GM04503 (cell line): ENCODE measurements at places on chromosomes 6 and 20.

DNA sequence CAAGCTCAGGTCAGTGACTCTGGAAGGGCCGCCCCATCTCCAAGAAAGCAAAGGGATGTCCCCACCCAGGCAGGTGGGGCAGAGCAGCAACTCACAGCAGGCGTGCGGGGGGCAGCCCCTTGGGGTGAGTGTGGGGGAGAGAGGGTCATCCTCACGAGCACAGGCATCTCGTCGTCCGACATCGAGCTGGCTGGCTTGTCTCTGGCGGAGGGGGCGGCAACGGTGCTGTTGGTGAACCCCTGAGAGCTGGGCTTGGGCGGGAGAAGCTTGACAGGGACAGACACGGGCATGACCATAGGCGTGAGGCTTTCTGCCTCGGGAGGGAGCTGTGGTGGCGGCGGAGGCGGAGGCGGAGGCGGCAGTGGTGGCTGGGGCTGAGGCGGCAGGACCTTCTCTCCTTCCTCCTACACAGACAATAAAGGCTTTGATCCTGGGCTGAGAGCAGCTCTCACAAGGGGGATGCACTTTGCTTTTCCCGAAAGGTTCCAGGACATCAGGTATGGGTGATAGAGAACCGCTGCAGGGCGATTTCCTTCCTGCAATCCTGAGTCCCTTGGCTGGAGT is 45.6 kb upstream of the MRPS10 start:
- no peak for DNase-seq

DNA sequence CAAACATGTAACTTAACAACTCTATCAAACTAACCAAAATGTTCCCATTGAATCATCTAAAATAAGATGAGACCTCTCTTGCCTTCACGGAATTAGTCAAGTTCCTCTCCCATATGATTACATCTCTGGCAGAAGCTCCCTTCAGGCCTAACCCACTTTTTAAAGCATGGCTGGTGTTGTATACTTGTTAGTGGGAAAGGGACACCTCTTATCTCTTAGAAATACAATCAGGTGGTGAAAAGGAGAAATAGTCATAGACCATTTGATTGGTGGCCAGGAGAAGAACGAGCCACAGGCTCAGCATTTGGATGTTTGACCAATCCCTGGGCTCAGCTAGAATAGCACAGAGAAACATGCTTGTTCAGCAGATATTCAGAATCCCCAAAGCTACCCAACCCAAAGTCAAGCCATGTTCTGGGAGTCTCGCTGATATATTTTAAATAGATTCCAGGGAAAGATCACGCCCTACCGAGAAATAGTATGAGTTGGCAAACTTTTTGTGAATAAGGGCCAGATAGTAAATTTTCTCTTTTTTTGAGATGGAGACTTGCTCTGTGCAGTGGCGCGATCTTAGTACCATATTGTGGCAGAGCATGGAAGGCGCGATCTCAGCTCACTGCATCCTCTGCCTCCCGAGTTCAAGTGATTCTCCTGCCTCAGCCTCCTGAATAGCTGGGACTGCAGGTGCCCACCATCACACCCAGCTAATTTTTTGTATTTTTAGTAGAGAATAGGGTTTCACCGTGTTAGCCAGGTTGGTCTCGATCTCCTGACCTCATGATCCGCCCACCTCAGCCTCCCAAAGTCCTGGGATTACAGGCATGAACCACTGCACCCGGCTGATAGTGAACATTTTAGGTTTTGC is 126.3 kb upstream of the MYLIP start:
- no peak for DNase-seq

- no peak for DNase-seq
Measured at GRCh38 chr20:53002786-53003185, 30.6 kb downstream of the TSHZ2 start.

DNA sequence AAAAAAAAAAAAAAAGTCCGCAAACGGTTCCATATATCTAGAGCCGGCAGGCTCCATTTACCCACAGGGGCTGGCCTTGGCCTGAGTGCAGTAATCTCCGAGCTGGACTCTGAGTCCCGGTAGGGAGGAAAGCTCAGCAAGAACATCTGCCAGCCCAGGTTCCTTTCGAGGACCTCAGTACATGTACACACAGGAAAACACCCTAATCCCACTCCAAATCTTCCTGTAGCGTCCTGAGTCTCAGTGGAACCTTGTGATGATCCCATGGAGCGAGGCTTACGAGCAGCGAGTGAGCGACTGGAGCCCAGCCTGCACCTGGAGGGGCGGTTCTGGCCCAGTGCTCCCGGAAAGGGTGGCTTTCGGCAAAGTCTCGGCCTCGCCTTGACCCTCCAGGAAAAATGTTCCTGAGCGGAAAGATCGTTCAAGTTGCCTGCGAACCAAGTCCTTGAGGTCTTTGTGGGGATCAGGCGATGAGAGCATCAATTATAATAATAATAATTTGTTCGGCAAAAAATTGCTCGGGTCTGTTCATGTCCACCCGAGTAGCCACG is 32.1 kb downstream of the PRSS16 start:
- no peak for DNase-seq

DNA sequence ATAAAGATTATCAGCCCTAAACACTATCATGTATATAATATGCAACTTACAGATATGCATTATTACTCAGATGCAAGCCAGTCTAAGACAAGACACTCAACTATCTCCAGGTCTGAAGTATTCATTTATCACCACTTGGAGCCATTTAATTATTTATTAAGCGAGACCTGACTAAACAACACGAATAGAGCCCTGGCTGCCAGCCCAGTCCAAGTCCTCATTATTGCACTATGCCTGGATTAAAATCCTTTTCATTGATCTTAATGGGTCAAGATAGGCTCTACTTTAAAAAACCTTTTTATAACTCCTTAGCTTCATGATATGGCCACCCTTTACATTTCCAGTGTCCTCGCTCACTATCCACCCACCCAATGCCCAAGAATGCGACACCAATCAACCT is 183.1 kb upstream of the MARCKS start:
- no peak for DNase-seq

- DNase-seq: no peak
Measured at GRCh38 chr20:53994088-53994487, 76.3 kb downstream of the BCAS1 start.

DNA sequence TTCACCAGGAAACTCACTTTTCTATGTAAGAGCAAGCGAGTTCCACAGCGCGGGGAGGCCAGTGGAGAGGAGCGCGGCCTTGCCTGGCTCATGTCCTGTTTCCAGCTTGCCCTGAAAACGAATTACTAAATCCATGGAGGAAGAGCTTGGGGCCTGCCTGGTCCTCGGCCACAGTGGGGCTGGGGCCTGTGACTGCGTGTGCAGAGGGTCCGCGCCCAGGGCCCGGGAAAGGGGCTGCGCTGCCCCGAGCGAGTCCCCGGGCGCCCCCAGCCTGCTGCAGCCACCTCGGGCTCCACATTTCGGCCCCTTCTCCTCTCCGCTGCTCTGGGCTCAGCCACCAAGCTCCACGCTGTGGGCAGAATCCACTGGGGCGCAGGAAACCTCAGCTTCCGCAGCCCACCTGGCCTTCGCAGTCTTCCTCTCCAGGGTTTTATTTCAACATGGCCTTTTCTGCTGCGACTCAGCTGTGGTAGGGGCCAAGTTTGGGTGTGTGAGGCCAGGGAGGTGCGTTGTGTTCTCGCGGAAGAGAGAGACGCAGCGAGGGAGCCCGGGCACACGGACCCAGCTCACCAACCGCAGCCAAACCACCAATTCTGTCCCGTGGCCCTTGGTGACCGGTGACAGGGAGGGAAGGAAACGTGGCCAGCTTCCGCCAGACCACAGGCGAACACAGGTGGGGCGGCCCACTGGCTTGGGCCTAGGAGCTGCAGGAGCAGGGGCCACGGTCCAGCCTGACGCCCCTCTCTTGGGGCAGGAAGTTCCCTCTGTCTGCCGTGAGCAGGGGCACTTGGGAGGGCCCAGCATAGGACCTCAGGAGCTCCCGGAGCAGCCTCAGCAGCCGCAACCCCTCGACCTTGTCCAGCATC is 211.4 kb downstream of the ERMARD start:
- DNase-seq: no peak

- DNase-seq: no peak
Measured at GRCh38 chr20:63081351-63081750, 74.6 kb upstream of the BHLHE23 start.

DNA sequence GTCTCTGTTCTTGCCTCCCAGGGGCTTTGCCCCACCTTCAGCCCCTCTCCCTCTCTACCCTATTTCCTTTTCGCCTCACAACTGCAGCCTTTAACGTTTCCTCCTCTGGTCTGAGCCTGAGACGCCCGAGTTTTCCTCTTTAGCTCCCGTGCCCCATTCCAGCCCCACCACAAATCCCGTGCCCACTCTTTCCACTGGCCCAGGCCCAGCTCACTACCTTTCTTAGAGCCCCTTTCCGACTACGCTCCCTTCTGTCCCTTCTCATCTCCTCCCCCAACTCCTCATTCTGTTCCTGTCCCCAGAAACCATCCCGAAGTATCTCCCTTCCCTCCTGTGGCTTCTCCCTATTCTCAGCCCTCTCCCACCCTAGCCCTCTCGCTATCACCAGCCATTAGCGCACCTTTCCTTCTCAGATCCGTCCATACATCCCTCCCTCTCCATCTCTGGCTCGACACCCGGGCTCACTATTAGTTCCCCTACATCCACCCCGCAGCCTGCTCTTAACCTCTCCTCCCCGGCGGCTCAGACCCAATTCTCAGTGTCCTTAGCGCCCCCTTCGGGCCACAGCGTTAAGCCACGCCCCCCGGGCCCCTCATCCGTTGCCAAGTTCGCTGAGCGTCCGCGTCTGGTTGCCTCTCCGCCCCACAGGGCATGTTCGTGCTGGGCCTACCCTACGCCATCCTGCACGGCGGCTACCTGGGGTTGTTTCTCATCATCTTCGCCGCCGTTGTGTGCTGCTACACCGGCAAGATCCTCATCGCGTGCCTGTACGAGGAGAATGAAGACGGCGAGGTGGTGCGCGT is 2.7 kb downstream of the SLC32A1 start:
- DNase-seq: no peak

GRCh38 chr20:50855498-50856474 is 60.9 kb downstream of the BCAS4 start:
- DNase-seq: no peak

DNA sequence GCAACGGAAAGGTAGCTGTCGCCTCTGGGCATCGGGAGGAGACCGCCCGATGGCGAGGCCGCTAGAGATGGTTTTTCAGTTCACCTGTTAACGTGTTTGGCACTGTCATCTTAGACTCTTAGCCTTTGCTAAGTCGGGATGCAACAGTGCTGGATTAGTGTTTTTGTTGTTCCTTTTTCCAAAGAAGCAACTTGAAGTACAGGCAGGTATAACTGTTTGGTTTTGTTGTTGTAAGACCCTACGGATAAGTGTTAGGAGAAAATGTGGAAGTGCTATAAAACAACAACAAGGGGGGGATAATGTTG is 723 bp downstream of the MANEA start:
- no peak for DNase-seq

GRCh38 chr6:139296927-139297326 is 5.1 kb upstream of the TXLNB start:
- no peak for DNase-seq

DNA sequence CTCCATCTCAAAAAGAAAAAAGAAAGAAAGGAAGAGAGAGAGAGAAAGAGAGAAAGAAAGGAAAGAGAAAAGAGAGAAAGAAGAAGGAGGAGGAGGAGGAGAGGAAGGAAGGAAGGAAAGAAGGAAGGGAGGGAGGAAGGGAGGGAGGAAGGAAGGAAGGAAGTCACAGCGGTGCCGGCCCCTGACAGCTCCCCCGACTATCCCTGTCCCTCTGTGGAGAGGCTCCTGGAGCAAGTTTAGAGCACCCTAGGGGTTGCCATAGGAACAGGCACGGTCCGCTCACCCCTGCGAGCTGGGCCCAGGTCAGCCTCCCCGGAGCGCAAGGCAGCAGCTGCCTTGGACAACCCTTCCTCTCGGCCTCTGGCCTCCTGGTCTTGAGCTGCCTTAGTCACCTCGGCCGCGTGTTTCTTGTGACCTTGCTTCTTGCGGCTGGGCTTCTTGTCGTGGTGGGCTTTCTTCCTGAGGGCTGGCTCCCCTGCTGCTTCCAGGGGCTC is 6.8 kb downstream of the BNIP5 start:
- DNase-seq: no peak

DNA sequence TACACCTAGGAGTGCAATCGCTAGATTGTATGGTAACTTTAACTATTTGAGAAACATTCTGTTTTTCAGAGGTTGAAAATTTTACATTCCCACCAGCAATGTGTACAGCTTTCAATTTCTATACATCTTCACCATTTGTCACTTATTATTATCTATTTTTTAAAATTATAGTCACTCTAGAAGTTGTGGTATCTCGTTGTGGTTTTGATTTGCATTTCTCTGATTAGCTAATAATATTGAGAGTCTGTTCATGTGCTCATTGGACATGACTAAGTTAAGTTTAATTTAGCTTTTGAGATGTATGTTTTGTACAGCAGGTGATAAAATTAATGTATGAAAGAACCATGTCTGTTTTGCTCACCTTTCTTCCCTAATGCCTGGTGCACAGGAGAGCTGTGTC is 34.8 kb upstream of the PLCB1 start:
- no peak for DNase-seq

DNA sequence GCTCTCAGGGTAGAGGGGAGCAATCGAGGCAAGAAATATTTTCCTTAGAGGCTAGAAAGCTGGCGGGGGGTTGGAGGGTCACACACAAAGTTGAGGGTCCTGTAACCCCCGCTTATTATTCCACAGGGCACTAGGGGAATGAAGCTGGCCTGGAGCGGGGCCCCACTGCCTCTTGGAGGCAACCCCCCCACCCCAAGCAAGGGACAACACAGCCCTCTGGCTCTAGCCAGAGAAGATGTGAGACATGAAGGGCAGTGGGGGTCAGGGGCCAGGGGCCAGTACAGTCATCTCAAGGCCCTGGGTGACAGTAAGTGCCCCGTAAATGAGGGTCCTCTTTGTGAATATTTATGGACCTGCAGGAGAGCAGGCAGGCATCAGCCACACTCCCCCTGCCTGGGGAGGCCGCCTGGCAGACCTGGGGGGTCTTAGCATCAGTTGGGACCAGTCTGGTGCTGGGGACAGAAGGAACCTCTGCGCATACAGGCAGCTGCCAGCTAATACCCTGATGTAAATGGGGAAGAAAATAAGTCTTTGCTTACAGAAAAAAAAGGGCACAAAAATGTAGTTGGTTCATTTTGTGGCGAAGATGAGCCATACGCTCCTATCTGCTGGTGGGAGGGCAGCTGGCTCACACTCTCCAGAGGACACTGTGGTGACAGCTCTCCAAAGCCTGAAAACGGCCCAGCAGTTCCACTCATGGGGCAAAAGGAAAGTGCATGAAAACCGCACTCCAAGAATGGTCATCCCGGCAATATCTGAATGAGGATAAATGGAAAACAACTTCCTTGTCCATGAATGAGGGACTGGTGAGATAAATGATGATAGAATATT is 21.9 kb downstream of the SPATA2 start:
- DNase-seq: peak; percentile 20
